Left hindlimb (tissue), 1 donor: ENCODE measurements at places on chromosomes 7 and 10.

GRCh38 chr7:945556-946255, 8.8 kb downstream of the ADAP1 start:
- DNase-seq, result no peak

DNA sequence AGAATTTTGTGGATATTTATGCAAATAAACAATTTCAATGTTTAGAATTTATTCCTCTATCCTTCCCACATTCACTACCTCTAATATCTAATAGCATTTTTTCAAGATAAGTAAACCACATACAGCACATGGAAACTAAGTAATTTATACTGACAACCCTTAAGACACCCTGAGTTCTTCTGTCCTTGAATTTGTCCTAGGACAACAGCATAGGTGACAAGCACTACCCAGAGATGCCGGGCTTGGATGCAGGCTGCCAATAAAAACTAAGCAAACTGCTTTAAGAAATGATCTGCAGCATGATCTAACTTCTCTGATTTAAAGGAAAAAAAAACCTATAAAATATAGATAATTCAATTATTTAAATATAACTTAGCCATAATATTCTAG, 22.7 kb downstream of the NT5C3A start:
- DNase-seq, result no peak

DNA sequence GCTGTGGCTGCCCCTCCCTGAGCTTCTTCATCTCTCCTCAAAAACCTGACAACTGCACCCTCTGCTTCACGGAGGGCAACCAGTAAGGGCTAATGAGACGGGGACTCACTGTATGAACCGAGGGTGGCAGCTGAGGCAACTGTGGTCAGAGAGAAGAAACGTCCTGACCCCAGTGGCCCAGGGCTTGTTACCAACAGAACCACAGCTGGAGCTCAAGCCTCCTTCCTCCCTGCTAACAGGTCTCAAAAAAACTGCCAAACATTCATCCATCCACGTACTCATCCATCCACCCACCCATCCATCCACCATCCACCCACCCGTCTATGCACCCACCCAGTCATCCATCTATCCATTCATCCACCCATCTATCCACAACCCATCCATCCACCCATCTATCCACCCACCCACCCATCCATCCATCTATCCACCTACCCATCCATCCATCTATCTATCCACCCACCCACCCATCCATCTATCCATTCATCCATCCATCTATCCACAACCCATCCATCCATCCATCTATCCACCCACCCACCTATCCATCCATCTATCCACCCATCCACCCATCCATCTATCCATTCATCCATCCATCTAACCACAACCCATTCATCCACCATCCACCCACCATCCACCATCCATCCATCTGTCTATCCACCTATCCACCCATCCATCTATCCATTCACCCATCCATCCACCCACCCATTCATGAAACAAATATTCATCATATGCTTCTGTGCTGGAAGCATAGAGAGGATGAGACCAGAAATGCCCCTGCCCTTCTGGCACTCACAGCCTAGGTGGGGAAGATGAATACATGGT, 111.7 kb downstream of the PDGFA start:
- no peak for DNase-seq

DNA sequence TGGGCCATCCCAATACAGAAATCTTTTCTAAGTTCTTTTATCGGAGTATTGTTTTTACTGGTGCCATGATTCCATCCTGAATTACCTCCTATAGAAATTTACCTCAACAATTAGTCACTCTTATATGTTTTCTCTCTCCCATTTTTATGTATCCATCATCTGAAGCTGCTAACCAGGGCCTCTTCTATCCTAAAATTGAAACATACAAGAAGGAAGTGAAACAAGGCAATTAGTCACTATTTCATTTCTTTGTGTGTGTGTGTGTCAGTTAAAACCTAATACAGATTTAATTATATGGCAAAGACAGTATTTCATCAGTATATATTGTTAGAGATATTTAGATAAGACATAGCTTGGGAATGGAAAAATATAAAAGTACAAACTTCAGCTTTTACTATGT, 148.4 kb upstream of the AHR start:
- no peak for DNase-seq

DNA sequence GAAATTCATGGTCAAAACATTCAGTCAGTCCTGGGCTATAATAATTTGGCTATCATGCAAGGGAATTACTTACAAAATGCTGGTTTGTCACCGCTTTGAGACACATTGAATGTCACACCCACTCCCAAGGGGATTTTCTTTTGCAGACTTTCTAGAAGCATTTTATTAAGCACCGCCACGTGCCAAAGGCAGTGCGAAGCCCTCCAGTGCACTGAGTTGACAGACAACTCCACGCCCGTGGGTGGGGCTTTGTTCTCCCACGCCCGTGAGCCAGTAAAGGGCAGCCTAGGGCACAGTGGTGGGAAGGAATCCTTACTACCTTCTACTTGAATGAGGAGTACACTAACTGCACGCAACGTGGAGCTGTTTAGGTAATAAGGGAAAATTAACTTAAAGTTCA, 515.8 kb downstream of the KCNMA1 start:
- DNase-seq, result no peak

- no peak for DNase-seq
Measured at GRCh38 chr7:127322832-127323493, 69.5 kb downstream of the ZNF800 start.

GRCh38 chr7:5549096-5549763, 125.6 kb upstream of the TNRC18 start:
- no peak for DNase-seq

- no peak for DNase-seq
Measured at GRCh38 chr10:123633106-123633505, 33.0 kb upstream of the GPR26 start.

DNA sequence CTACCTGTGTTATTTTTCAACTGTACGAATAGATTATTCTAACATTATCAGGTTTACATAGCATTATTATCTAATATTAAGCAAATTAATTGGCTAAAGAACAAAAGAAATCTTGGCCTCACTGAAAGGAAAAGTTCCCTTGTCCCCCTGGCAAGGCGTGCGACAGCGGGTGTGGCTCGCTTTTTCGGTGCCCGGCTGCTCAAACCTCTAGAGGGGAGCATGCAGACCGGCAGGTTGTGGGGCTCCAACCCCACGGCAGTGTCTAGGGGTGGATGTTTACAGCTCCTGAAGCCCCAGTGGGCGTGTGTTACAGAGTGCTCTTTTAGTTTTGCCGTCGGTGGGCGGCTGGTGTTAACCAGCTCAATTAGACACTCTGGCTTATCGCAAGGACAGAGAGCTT, 456.4 kb downstream of the TNS3 start:
- no peak for DNase-seq

DNA sequence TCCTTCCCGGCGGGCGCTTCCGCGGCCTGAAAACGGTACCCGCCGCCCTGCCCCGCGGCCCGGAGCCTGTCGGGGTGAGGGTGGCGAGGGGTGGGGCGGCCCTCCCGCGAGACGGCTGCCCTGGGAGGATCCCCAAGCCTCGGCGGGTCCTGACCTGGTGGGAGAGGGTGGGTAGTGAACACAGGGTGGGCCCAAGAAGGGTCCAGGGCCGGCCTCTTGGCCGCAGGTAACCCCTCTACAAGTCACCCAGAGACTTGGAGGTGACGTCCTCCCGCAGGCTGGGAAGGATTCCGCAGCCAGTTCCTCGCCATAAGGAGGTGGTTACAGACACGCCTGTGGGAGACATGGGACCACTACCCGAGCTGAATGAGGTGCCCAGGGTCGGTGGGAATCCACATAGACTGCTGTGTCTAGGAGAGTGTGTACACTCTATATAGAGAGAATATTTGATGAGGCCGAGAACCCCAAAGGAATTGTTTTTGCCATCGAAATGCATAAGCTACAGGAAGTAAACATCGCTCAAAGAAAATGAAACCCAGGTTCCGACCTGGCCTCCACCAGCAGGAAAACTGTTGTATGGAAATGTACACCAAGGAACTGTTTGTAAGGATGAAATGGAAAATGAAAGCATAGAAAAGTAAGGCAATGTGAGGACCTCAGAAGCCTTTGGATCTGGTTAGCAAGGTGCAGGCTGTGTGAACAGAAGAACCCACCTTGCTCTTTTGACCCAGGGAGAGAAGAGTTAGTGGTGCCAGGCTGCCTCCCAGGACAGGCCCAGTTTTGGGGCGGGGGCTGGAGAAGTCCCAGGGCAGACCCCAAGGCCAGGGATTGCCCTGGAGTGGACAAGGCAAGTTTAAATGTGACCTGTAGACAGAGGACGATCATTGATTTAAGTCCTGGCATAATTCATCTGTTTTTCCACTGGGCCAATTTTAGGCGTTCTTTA, 659 bp downstream of the OPTN start:
- DNase-seq, result no peak

DNA sequence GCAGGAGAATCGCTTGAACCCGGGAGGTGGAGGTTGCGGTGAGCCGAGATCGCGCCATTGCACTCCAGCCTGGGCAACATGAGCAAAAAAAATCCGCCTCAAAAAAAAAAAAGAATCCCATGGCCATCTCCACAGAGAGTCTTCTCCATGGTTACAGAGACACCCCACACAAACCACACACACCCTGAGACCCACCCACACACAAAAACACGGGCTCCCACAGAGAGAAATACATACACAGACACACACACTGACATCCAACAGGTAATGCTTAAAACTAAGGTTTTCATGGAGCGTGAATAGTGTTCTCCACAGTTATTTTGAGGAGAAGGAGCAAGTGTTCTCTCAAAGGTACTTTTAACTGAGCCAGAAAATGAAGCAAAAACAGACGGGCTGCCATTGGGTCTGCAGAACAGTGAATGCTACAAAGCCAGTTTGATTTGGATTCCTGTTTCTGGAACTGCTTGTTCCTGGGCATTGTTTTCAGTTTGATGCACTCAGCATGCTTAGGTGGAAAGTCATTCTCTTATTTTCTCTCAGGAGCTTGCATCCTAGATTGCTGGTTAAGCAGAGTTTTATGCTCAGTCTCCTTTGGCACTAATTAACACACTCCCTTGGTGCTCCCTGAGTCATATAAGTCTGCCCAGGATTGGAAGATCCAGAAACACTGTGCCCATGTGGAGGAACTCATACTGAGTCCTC, 15.4 kb downstream of the AHCYL2 start:
- no peak for DNase-seq

GRCh38 chr10:118990326-118990725, 39.2 kb upstream of the NANOS1 start:
- DNase-seq, result no peak

DNA sequence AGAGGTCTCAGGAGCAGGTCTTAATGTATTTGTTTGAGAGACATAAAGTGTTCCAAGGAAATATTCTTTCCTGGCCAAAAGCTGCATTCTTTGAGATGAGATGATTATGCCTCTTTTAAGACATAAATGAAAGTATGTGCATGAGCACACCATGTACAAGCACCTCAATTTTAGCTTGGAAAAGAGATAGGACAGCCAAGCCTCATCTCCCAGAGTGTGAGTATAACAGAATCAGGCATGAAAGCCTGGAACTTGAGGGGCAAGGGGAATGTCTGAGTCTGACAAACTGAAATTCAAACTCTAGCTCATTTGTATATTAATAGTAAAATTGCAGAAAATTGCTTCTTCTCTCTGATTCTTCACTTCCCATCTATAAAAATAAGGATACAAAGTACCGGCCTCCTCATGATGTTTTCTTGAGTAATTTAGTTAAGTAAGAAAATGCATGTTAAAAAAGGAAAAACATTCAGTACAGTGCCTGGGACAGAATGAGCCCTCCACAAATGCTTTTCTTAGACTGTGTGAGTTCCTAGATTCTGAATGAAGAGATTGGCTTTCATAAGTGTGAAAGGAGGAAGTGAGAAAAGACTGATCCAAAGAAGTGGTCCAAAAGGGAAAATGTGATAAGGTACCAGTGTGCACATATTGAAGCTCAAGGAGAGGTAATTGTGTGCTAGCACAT, 1260.9 kb upstream of the SORCS1 start:
- no peak for DNase-seq

DNA sequence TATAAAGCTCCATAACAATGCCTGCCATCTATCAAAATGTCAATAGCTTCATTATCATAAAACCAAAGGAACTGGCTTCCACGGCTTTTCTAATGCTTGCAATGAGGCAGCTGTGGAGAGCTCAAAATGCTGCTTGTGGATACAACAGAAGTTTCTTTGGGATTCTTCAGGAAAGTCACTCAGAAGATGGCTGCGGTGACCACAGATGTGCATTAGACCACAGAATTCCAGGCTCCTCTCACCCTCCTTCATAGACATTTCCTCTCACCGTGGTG, 77.2 kb downstream of the CDCA7L start:
- DNase-seq, result no peak

GRCh38 chr10:80409121-80409520, 770 bp downstream of the PRXL2A start:
- no peak for DNase-seq

DNA sequence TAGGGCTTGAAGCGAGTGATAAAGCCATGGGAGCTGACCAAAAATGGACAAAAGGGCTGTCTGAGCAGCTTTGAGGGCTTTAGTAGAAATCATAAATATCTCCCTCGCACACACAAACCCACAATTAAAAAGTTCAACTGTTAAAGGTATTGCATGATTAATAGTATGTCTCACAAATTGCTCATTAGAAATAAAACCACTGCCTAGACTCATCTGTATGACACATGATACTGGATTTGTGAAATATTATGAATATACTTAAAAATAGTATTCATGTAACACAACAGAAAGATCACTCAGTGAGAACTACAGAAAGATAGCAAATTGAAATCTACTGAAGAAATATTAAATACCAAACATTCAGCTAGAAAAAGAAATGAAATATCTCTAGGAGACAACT, 11.9 kb upstream of the PTPN12 start:
- DNase-seq, result no peak

DNA sequence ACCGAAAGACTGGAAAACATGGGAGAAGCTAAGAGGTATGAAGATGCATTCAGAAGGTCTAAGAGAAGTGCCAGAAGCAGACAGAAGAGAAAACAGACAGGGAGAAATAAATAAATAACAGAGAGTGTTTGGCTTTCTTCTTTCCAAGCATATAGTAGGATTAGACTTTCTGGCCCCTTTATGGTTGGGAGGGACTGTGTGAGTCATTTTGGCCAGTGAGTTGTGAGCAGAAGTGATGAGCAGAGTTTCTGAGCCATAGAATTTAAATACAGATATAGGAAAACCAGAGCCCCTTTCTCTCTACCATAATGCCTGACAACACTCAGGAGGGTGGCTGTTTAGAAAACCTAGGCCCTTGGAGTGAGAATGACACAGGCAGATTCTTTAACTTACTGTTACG, 171.0 kb downstream of the PPP1R17 start:
- no peak for DNase-seq

GRCh38 chr7:84837405-84837804, 349.5 kb downstream of the SEMA3D start:
- DNase-seq, result no peak
